ENCODE measurements at places on chromosomes 7 and 10.

DNA sequence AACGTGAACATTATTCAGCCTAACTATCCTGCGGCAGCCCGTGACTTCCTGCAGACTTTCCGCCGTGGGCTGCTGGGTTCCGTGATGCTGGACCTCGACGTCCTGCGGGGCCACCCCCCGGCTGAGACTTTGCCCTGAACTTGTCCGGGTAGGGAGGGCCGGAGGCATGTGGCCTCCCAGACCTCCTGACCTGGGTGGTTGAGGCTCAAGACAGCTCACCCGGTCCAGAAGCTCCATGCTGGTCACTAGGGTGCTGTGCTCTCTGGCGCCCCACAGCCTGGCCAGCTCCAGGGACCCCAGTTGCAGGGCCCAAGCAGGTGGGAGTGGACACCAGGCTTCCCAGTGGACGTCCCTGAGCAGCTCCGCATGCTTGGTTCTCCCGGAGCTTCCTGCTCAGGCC lies 4.4 kb downstream of the SPRN start:
- no peak for DNase-seq

DNA sequence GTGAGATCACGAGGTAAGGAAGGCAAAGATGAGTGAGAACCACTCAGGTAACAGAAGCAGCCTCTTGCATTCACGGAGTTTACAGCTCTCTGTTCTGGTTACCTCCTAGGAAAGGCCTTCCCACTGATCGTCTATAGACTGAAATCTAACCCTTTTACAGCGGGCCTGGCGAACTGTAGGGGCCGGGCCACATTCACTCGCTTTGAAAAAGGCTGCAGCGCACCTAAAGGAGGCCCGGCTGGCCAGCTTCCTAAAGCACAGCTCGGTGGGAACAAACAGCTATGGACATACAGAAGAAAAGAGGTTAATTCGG lies 565 bp downstream of the ATP5MK start:
- DNase-seq = no peak

- no peak for DNase-seq
Observed at GRCh38 chr7:913736-914520, 37.6 kb downstream of the GET4 start.

DNA sequence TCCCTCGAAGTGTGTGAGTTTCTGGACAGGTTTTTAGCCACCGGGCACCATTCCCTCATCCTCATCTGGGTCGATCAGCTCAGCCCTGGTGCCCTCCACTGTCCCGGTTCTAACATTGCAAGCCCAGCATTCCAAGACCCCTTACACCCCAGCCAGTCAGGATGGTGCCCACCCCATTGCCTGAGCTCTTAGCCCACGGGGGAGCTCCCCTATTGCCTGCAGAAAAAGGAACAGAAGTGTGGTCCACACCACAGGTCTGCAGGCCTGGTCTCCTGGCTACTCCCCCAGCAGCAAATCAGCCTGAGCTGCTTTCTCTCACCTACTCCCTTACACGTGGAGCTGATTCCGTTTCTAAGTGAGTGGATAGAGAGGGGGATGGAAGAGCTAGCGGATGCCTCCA lies 4.8 kb downstream of the CALML5 start:
- DNase-seq = no peak

GRCh38 chr7:50725774-50726173 lies 56.9 kb downstream of the GRB10 start:
- DNase-seq = no peak

DNA sequence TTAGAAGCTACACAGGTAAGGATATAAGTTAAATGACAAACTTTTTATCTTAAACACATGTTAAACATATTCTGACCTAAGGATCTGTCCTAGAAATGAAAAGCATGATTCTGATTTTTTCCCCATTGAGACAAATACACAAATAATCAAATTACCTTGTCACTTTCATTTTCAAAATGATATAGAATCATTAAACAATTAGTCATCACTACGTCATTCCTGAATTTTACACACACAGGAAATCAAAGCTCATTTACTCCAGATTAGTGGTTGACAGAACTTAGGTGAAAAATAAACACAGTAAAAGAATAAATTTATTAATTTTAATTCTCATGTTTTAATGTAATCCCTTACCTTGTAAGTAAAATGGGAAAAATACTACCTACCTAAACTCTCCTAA lies 89.0 kb downstream of the AASS start:
- DNase-seq = no peak

GRCh38 chr7:137306748-137307147 lies 36.8 kb downstream of the PTN start:
- no peak for DNase-seq

- DNase-seq = no peak
Observed at GRCh38 chr10:90204956-90205314, 503.5 kb downstream of the KIF20B start.

- no peak for DNase-seq
Observed at GRCh38 chr7:144474800-144475615, 71.5 kb upstream of the NOBOX start.

- DNase-seq = no peak
Observed at GRCh38 chr7:36790311-36790787, 66.1 kb upstream of the AOAH start.

GRCh38 chr10:132739225-132739613 lies 46.7 kb downstream of the NKX6-2 start:
- DNase-seq = no peak

DNA sequence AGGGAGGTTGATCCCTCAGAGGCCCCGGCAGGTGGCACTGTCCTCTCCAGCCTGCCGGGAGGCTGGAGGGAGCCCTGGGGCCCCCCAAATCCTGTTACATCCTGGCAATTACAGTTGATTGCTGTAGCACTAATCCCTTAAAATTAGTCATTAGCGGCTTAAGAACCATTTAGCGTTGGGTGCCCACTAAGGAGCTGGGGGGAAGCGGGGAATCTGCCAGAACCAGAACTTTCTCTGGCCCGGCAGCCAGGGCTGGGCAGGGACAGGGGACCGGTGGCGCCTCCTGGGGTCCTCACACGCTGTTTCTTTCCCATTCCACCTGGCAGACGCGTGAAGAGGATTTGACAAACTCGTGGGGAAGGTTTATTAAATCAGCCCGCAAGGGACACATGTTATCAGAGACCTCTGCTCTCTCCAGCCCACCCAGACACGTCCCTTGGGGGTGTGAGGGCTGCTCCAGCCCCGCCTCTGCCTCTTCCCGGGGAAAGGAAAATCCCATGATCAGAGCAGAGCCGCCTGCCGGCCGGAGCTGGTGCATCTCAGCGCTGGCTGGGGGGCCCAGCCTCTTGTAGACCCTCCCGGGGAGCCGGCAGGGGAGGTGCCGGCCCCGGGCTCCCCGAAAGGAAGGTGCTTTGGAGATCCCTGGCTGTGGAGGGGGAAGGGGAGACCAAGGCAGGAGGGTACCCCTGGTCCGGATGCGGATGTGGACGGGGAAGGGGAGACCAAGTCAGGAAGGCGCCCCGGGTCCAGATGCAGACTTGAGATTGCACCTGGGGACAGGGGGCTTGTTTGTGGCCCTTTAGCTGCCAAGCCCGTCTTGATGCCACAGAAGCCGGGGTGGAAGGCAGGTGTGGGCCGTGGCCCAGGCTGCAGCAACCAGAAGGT lies 142.7 kb downstream of the ELFN1 start:
- DNase-seq = no peak

GRCh38 chr10:97781618-97782331 lies 10.0 kb upstream of the SFRP5 start:
- no peak for DNase-seq

- no peak for DNase-seq
Observed at GRCh38 chr7:137519181-137519691, 175.7 kb upstream of the PTN start.

DNA sequence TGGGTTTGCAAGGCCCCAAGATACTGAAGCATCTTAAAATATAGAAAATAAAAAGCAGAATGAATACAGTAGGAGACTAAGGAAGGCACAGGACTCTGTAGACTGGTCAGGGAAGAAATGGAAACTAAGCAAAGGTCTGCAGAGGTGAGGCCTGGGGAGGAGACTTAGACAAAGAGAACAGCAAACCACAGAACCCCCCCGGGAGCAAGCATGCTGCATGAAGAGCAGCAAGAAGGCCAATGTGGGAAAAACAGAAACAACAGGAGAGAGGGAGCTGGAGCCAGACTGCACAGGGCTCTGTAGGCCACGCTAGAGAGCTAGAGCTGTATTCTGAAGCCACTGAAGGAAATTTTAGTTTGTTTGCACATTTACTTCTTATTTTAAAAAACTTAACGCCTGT lies 45.7 kb upstream of the ARID5B start:
- no peak for DNase-seq

DNA sequence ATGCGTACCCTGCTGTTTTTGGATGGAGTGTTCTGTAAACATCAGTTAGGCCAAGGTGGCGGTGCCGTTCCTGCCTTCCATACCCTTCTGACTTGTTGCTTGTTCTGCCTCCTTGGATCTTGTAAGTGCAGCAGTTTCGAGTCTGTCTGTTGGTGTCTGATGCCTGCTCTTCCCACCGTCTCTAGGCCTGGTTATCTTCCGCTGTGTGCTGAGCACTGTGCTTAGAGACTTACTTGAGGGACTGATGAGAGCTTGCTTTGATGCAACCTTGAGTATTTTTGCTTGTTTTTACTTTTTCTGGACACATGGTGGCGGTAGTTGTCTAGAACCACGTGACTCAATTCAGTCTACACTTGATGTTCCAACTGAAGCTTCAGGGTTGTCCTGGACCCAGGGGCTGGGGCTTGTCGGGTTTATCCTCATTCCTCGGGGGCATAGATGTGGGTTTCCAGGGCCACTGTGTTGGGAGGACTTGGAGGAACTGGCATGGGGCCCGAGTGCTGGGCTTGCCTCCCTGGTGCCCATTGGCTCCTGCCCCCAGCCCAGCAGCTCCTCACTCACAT lies 14.4 kb upstream of the SPRN start:
- no peak for DNase-seq

DNA sequence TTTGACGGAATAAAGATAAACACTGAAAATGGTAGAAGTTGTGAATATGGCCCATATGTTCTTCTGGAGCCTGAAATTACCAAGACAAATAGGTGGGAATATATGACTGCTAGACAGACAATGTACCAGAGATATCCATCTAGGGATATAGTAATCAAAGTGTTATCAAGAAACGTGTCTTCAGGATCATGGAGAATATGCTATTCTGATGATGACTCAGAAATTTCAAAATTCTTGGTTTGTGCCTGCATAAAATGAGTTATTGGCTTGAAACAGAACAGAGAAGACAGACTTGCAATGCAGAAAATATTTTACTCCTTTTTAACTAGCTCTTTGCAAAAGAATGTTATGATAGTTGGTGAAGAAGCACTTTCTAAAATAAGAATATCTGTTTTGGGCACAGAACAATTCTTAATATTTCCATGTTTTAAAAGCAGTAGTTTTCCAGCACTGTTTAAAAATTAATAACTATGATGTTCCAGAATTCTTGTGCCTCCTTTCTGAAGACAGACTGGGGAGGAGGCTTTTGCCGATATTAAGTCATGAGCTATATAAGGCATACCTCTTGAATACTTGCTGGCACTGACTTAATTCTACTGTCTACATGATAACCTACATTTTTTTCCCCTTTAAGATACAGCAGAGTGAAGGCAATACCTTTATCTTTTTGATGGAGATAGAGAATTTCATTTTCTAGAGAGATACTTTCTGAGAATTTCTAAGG lies 34.4 kb upstream of the CABCOCO1 start:
- no peak for DNase-seq

- DNase-seq = no peak
Observed at GRCh38 chr7:140127360-140128127, 49.2 kb downstream of the KDM7A start.

- DNase-seq = no peak
Observed at GRCh38 chr10:26550774-26551526, 112.8 kb downstream of the APBB1IP start.

DNA sequence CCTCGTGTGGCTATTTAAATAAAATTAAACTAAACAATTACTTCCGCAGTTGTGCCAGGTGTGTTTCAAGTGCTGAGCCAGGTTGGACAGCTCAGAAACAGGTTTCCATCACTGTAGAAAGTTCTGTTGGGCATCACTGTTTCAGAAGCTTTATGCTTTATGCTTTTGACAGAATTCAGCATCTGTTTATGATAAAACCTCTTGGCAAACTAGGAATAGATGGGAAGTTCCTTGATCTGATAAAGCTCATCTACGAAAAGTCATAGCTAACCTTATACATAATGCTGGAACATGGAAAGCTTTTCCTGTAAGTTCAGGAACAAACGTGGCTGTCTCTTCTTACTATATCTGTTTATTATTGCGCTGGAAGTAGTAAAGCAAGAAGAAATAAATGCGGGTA lies 143.4 kb downstream of the DOCK1 start:
- no peak for DNase-seq

DNA sequence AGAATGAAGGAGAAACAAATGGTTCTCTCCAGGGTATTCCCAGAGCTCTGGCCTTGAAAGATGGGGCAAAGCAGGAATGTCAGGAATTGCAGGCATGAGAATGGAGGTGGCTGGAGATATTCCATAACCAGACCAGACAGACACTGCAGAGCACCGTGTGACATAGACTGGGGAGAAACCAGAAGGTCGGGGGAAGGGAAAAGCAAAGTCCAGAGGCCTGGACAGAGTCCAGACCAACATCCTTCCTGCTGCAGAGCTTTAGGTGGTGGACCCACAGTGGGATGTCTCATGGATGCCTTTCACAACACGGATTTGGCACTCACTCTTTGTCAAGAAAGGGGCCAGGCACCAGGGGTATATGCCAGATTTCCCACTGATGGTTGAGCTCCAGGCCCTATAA lies 177.2 kb upstream of the INHBA start:
- no peak for DNase-seq
